Stimulated activated CD4-positive, alpha-beta T cell treated with anti-CD3 and anti-CD28 coated beads, Interleukin-12 subunit alpha, Interleukin-12 subunit beta, amount 100 ng/mL, for 4 hours (primary cell): ENCODE measurements at places on chromosomes 4 and X.

DNA sequence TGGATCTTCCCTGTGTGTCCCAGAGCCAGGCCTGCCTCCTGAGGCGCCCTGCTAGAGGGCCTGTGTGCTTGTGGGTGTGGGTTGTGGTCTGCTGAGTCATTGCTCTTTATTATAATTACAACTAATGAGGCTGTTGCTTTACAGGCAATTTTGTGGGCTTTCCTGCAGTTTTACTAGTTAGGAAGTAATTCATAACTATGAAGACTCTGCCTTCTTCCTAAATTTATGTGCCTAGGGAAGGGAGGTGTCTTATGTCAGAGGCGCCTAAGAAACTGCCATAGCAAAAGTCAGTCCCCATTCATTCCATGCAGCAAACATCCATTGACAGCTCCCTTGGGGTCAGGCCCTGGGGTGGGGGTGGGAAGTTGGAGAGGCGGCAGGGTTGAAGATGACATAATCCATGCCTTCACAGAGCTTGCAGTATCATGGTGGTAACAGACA lies 359.2 kb downstream of the IDS start:
- no peak for DNase-seq

DNA sequence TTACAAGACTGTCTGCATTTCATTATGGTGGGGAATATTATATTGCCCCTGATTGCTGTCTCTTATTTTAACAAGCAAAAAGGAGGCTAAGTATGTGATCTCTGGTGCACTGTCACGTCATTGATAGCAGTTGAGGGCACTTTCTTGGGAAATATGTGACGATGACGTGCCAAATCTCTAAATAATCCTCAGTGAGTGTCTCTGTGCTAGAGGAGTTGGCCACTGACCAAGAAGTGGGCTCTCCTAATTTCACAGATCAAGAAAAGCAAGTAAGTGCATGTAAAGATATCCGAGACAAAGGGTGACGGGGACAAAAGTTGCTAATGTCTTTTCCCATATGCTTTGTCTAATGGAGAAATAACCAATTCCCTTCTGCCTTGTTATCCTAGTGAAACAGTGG lies 487.4 kb upstream of the TENM3 start:
- no peak for DNase-seq

DNA sequence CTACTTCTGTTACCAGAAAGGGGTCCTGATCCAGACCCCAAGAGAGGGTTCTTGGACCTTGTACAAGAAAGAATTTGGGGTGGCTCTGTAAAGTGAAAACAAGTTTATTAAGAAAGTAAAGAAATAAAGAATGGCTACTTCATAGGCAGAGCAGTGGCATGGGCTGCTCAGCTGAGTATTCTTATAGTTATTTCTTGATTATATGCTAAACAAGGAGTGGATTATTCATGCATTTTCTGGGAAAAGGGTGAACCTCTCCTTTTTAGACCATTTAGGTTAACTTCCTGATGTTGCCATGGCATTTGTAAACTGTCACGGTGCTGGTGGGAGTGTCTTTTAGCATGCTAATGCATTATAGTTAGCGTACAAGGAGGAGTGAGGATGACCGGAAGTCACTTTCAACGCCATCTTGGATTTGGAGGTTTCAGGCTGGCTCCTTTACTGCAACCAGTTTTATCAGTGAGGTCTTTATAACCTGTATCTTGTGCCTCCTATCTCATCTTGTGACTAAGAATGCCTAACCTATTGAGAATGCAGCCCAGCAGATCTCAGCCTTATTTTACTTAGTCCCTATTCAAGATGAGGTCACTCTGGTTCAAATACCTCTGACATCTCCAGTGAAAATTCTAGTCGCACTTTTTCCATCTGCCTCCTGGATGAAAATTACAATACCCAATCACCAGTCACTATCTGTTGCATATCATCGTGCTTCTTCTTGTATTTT lies 15.5 kb upstream of the TDO2 start:
- no peak for DNase-seq

DNA sequence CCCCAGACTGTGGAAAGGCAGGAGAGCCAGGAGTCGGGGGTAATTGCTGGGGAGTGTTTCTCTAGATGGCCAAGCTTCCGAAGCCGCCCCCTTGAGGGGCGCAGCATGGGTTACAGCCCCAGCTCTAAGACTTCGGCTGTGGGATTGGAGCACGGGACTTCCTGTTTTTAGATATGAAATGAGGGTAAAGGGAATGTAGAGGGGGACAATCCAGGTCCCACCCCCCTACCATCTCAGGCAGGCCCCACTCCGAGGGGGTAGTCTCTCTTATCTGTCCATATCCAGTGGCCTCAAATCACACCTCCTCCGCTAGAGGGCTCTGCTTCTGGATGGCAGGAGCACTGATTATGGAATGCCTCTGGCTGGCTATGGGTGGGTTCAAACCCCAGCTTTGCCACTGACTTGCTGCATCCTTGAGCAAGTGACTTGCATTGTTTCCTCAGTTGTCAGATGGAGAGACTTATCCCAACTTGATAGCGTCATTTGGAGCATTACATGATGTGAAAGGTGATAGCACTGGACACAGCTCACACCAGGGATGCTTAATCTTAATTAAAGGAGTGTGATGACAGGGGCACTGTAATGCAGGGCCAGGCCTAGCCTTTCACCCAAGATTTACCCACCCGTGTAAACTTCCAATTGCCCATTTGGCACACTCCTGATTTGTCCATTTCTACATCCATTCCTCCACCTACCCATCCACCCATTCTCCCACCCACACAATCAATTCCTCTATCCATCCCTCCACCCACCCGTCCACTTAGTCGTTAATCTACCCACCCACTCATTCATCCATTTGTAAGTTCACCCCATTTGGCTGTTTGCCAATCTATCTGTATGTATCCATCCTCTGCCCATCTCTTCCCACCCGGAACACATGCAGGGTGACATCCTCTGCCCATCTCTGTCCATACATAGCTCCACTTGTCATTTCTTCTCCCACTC lies 848 bp upstream of the KCND1 start:
- peak; percentile 13 for DNase-seq

GRCh38 chrX:724256-724655 lies 93.7 kb downstream of the SHOX start:
- DNase-seq: no peak

DNA sequence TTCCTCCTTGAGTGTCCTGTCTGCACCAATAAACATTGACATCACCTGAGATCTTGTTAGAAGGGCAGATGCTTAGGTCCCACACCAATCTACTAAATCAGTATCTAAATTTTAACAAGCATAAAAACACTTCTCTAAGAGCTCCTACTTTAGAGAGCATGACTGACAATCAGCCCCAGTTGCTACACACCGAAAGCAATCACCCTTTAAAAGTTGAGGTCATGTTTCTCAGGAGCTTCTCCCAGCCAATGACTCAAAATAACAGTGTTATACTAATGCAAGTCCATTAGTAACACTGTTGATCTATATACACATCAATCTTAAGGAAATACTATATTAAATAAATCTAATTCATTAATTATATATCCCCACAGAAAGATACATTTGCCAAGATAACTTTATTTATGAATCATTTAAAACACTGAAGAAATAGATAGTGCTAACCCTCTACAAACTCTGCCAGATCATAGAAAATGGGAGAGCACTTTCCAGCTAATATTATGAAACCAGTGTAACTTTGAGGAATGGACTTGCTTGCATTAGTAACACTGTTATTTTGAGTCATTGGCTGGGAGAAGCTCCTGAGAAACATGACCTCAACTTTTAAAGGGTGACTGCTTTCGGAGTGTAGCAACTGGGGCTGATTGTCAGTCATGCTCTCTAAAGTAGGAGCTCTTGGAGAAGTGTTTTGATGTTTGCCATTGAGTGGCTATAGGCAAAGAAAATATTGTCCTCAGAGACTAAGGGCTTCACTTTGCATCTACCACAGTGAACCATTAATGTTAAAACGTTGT lies 109.8 kb upstream of the HDX start:
- DNase-seq: no peak

- DNase-seq: no peak
Observed at GRCh38 chrX:29687687-29688086, 527.7 kb upstream of the MAGEB2 start.

DNA sequence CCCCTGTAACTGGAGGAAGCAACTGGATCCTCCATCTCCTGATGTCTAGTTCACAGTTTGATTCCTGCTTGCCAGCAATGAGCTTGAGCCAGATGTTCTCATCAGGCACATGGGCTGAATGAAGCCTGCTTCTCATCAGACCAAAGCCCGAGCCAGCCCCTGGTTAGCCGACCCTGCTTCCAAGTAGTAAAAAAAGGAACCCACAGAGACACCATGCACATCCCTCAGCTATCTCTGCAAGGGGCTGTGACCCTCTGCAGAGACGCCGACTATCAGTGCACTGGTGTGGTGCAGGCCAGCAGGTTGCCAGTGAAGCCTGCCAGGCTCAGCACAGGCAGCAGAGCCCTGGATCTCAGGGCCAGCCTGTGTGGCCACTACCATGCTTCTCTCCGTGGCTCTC lies 2.8 kb downstream of the DCTD start:
- DNase-seq: no peak

GRCh38 chr4:66571145-66571695 lies 900.9 kb upstream of the EPHA5 start:
- no peak for DNase-seq

DNA sequence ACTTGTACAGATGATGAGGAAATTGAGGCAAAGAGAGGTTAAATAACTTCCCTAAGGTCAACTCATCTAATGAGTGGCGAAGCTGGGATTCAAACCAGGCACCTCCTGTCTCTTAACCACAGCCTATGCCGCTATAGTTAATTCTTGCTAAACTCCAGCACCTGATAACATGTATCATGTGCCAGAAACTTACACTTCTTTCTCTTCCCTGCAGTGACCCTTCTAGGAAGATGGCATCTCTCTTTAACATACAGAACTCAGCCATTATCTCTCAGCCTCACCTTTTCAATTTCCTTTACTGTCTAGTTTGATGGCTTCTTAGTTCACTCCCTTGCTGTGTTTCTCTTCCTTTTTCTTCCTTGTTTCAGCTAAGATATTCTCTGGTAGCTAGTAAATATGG lies 2.5 kb downstream of the VBP1 start:
- DNase-seq: no peak

DNA sequence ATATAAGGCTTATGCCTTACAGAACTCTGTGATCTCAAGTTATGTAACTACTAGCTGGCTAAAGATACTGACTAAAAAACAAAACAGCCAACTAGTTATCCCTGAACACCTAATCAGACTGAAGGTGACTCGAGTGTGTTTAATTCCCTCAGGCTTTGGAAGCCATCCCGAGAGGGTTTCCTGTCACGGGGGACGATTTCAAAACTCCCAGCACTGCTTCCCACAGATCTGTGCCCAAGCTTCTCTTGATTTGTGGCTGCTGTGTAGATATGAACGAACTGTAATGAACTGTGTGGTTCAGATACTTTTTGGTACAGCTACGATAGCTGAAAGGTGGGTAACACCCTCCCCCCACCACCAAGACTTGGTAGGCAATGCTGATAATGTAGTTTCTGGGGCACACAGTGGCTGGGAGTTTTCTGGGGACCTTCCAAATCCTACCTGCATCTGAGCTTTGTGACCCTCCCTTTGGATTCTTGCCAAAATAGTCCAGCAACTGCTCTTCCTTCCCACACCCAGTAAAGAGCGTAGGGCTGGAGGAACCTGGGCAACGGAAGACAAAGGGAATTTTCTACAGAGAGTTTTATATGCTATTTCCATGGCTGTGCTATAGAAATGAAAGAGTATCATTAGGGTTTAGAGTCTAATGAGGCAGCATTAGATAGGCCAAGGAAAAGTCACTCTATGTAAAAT lies 148.8 kb downstream of the MGST2 start:
- DNase-seq: no peak

GRCh38 chrX:50718776-50719175 lies 95.2 kb downstream of the SHROOM4 start:
- DNase-seq: no peak

DNA sequence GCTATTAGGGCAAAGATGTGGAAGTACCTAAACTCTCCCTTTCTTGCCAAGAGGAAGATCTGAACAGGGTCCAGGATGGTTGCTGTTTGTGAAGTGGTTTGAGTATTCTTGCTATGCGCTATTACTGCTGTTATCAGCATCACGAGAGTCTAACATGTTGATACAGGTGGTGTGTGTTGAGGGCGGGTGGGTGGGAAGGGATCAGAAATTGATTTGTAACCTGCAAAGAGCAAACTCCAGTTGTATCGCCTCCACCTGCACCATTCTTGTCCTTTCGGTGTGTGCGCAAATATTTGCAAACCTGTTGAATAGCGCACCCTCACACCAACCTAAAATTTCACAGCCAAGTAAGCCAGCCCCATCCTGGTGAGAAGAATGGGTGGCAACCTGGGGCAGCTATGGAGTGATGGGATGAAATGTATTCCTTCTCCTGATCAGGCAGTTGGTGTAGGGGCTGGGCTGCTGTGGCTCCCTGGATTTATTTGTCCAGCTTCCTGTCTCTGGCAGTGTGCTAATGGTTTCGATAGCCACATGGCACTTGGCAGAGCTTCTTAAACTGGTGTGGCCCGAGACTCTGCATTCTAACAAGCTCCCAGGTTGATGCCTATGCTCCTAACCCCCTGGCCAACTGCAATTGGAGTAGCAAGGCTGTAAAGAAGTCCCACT lies 102.6 kb upstream of the SCML1 start:
- DNase-seq: no peak

GRCh38 chr4:15001248-15001868 lies 923 bp upstream of the CPEB2 start:
- DNase-seq: peak; percentile 42

- no peak for DNase-seq
Observed at GRCh38 chr4:123043013-123043412, 120.6 kb upstream of the NUDT6 start.

DNA sequence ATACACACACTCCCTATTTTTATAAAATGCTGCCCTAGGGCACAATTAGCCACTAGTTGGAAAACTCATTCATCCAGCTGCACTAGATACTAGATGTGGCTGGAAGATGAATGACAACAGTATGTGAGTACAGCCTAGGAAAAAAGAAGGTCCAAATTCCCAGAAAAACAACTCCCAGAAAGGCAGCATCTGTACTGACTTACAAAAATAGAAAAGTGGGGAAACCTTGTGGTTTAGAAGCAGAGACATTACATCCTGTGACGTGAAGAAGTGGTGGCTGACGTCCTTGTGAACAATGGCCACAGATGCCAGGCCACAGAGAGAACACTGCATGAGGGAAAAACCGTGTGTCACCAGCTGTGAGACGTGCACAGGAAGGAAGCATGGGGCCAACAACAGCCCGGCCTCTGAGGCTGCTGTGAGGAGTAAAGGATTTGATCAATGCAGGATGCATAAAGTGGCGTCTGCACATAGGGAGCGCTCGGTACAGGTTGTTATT lies 81.2 kb downstream of the SPRY1 start:
- no peak for DNase-seq

- DNase-seq: no peak
Observed at GRCh38 chr4:169372791-169373190, 102.0 kb upstream of the SH3RF1 start.

- no peak for DNase-seq
Observed at GRCh38 chr4:188432328-188432727, 293.1 kb downstream of the TRIML1 start.
